ENCODE measurements at places on chromosomes 2 and 18.

- DNase-seq, result no peak
Measured at GRCh38 chr2:29615841-29616240, 305.5 kb downstream of the ALK start.

DNA sequence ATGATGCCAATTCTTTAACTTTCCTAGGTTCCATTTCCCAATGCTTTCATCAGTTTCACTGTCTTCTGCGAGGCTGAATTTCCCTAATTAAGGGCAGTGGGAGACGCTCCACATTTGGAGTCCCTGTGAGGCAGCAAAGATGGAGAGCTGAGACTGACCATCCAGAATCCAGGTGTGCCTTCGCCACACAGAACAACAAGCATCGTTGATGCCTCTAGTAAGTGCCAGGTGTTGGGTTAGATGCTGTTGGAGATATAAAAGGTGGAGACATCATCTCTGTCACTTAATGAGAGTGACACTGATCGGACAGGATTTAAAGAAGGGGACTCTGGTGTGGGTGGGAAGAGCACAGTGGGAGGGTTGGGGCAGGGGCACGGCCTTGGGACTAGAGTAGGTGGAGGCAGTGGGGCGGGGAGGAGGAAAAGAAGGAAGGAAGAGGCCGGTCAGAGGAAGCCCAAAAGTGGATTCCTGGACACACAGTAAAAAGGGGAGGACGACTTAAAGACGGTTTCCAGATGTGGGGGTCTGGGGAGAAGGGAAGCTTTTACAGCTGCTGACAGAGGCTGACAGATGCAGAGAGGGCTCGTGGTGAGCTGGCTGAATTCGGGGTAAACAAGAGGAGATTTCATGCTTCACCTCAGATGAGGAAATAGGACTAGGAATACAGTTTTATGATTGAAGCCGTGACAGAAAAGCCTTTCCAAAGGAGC, 113.0 kb downstream of the BCL2 start:
- no peak for DNase-seq

- no peak for DNase-seq
Measured at GRCh38 chr2:190470256-190470826, 62.2 kb downstream of the MFSD6 start.

DNA sequence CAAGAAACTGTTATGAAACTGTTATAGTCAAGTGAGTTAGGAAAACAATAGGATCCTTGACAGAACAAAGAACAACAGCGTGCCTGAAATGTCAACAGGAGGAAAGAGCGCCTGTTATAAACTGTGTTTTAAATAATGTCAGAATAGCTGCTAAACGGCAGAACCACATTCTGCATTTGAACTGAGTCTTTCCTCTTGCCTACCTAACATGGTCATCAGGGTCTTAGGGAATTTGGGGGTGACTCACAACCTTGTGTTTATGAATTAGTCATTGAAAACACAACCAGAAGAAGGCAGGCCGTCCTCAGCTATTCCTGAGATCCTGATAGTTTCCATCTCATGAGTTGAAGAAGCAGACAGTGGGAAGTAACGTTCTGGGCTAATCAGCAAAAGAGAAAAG, 222.0 kb upstream of the FN1 start:
- DNase-seq, result peak; percentile 97

DNA sequence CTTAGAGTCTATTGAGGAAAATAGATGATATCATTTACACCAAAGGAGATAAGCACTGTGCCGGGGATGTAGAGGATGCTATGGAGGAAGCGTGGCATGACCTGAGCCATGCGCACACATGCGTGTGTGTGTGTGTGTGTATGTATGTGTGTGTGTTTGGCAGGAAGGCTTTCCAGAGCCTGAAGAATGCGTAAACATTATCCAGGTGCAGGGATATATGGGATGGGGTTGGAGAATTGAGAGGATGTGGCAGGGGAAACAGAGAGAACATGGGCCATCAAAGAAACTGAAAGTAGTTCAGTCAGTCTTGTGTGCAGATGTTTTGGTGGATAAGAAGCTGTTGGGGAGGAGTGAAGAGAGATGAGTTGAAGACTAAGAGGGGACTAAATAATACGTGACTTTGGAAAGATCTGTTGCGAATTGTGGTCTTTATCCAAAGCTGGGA, 9.3 kb upstream of the STAT1 start:
- DNase-seq, result no peak

GRCh38 chr2:40690525-40690924, 238.6 kb upstream of the SLC8A1 start:
- no peak for DNase-seq

DNA sequence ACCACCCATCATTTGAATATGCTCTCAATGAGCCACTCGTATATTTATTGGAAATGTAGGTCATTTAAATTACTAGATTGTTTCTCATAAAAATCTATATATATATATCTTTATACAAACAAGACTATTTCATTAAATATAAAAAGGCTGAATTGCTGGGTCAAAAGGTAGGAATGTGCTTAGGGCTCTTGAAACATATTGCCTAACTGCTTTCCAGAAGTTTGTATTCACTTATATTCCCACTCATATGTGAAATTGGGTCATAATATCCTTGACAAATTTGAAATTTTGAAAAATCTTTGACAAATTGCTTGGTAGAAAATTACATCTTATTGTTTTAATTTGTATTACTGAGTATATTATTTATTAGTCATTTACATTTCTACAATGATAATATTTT, 999.8 kb upstream of the CDH2 start:
- DNase-seq, result no peak

DNA sequence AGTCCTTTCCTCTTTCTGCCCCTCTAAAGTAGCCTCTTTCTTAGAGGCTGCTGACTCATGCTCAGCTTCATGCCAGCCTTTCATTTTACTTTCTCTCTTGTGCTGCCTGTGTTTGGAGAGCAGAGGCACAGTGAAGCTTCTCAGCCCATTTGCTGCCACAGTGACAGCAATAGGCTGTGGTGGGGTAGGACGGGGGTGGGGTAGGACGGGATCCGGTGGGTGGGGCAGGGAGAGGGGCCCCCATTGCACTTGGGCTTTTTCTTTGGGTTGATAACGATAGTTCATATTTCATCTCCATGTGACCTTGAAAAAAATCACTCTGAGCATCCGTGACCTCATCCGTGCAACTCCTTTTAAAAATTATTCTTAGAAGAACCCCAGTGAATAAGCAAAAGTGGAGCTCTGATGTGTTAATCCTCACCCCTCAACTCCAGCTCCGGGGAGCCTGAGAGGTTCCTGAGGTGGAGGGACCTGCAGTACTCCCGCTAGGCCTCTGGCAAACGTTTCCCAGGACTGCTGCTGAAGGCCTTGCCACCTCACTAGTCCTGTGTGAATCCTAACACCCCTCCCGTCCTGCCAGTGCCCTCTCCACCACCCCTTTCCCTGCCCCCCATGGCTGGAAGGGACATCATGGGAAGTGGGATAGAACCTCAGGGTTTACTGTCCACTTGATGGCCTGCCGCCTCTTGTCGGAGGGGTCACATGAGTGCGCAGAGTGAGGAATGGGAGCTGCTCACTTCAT, 70.8 kb downstream of the INPP4A start:
- DNase-seq, result peak; percentile 40

- DNase-seq, result peak; percentile 37
Measured at GRCh38 chr18:31680433-31680811, 4.0 kb downstream of the B4GALT6 start.

Data from renal cortical epithelial cell (primary cell).